ENCODE measurements at places on chromosomes 16 and 17.

- DNase-seq, result no peak
Observed at GRCh38 chr17:41559548-41559947, 12.3 kb downstream of the KRT9 start.

GRCh38 chr17:72357764-72358365 lies 237.0 kb downstream of the SOX9 start:
- DNase-seq, result no peak

GRCh38 chr16:72743011-72743761 lies 304.7 kb downstream of the ZFHX3 start:
- DNase-seq, result no peak

DNA sequence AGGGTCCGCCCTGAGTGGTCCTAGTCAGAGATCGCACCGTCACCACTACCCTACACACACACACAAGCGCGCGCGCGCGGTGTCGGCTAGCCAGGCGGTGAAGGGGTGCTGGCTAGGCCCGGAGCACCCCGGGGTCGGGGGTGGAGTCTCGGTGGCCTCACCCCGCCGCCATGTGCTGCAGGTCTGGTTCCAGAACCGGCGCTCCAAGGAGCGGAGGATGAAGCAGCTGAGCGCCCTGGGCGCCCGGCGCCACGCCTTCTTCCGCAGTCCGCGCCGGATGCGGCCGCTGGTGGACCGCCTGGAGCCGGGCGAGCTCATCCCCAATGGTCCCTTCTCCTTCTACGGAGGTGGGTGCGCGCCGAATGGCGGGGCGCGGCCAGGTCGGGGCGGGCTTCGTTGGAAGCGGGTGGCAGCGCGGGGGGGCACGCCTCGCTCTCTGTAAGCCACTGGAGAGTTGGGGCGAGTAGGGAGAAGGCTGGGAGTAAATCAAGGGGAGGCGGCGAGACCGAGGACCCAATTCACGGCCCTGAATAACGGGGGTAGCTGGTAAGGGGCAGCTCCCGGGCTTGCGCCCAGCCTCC lies 4.8 kb downstream of the LHX1 start:
- DNase-seq, result no peak

GRCh38 chr16:9338510-9338909 lies 247.1 kb downstream of the HAPSTR1 start:
- no peak for DNase-seq

GRCh38 chr16:21227866-21228265 lies 5.6 kb upstream of the ANKS4B start:
- peak; percentile 39 for DNase-seq

DNA sequence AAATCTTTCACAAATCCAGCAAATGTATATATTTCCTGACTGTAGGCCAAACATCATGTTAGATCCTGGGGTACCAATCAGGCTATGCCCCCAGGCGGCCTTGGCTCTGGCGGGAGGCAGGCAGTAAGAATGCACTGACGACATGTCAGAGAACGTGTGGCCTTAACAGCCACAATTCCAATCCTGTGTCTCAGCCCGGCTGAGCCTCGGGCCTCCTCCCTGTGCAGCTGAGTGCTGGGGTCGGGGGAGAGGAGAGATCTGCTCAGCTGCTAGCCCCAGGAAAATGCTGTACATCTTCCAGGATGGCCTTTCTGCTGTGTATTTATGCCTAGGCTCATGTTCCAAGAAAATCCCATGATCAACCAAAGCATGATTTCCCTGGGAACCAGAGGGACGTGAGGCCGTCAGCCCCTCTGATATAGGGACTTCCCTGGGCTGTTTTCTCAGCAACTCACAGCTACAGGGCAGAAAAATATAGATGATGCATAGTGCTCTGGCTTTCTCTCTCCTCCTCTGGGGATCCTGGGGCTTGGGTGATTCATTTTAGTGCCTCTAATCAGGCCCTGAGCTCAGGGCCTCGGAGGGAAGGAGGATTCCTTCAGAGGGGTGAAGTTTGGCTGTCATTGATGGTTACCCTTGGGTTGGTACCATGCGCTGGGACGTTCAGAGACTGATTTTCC lies 604.0 kb downstream of the HS3ST4 start:
- no peak for DNase-seq

DNA sequence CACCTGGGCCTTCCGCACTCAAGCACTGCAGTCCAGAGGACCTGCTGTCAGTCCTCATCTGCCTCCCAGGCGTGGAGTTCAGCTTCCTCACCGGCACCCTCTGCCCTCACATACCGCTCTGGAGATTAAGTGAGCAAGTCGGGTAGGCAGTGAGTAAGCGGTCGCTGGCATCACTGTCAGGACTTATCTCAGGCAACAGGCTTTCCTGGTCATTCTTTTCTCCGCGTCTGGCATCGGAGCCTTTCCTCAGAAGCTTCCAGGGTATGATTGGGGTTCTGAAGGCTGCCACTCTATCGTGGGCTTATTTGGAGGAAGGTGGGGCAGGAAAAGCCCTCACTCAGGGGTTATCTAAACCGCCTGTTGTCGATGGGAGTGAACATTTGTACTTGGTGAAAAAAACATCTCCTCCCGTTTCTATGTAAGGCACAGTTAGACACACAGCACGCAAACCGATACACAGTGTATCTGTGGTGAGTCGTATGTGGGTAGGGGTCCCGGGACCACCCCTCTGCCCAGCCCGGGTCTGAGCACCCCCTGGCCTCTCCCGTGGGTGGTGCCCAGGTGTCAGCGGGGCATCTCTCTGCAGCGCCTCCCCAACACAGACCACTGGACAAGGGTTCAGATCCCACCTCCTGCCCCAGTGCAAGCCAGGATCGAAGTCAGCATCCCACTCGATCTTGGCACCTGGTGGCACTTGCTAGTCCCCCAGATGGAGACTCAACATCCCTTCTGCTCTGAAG lies 92.5 kb upstream of the PLCG2 start:
- DNase-seq, result no peak

GRCh38 chr16:7303660-7304200 lies 28.9 kb upstream of the RBFOX1 start:
- DNase-seq, result no peak

DNA sequence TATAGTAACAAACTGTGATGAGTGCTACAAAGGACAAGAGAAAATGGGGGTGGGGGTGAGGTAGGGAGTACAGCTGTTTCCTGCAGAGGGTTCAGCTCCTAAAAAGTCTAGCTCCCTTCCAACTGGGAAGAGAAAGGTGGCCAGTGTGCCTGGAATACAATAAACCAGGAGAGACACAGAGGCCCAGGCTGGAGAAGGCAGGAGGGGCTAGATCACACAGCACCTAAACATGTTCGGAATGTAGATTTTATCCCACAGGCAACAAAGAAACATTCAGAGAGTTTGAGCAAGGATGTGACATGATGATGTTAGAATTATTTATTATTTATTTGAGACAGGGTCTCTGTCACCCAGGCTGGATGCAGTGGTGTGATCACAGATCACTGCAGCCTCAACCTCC lies 10.2 kb downstream of the TEX2 start:
- no peak for DNase-seq

- DNase-seq, result no peak
Observed at GRCh38 chr16:60731329-60732050, 1304.7 kb downstream of the CDH8 start.

- DNase-seq, result no peak
Observed at GRCh38 chr16:67481561-67482232, 740 bp upstream of the ATP6V0D1 start.

- no peak for DNase-seq
Observed at GRCh38 chr16:87190288-87191230, 126.6 kb downstream of the C16orf95 start.

DNA sequence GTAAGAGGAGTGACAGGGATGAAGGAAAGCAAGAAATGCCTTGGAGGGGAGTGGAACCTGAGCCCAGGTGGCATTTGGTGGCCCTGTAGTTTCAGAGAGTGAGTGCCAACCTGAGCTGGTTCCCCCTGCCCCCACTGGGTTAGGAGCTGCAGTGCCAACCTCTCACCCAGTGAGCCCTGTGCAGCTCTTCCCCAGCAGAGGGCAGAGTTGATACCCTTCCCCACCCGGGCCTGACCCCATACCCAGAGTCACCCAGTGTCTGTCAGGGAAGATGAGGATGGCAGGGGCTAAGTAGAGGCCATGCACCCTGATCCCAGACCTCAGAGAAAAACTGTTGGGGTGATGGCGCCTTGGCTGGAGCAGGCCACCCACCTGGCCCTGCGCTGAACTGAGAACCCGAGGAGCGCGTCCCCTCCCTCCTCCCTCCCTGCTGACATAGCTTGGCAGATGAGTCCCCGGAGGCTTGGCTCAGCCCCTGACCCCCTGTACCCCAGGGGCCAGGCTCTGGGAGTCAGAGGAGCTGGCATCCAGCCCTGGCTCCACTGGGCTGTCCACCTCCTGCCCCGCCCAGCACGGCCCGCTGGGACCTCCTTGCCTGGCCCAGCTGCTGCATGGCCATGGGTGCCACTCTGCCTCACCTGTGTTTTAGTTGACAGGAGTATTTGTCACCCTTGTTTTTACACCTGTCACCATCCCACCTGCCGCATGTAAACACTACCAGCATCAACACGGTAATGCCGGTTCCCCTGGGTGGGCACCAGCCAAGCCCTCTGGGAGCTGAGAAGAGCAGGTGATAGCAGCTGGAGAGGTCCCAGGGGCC lies 113.9 kb downstream of the AMFR start:
- no peak for DNase-seq

GRCh38 chr16:87050142-87050541 lies 267.1 kb downstream of the C16orf95 start:
- no peak for DNase-seq

DNA sequence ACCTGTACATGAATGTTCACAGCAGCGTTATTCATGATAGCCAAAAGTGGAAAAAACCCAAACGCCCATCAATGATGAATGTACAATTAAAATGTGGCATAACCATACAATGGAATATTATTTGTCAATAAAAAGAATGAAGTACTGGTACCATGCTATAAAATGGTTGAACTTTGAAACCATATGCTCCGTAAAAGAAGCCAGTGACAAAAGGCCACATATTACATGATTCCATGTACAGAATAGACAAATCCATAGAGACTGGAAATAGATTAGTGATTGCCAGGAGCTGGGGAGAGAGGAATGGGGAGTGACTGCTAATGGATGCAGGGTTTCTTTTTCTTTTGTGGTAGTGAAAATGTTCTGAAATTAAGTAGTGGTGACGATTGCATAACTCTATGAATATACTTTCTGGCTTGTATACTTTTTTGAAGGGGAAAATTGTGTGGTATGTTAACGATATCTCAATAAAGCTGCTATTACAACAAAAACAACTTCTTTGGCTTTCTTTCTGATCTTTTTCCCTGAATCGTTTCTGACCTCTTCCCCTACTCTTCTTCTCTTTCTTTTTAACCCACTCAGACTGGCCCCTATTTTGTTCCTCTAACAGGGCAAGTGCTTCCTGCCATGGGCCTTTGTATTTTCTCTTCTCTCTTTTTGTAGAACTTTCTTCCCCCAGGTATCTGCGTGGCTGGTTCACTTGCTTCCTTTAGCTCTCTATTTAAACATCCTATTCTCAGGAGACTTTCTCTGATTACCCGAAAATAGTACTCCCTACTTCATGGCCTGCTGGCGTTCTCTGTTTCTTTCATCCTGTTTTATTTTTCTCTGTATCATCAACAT lies 67.9 kb downstream of the FTO start:
- no peak for DNase-seq

DNA sequence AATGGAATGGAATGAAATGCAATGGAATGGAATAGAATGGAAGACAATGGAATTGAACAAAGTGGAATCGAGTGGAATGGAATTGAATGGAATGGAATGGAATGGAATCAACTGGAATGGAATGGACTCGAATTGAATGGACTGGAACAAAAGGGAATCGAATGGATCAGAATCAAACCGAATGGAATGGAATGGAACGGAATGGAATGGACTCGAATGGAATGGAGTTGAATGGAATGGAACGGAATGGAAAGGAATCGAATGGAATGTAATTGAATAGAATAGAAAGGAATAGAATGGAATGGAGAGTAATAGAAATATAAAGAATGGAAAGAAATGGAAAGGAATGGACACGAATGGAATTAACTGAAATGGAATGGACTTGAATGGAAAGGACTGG lies 475.2 kb upstream of the WSB1 start:
- DNase-seq, result no peak

DNA sequence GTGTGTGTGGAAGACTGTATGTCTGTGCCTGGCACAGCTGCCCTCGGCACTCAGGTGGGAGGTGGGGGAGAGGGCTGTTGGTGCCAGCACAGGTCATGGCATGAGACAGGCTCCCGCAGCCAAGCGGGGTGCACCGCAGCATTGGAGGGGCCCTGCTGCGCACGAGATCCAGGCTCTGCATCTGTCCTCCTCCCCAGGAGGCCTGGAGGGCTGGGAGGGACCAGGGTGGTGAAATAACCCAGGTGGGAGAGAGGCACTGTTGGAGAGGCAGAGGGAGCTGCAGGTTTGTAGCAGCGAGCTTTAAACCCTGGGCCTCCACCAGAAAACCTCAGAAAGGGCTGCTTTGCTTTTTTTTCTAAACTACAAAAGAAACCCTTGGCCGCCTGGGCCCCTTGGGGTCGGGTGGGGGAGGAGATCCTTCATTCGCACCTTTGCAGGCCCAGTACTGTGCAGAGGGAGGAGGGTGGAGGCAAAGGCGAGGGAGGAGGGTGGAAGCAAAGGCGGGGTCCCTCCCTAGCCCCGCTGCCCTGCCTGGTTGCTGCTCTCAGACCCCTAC lies 241.7 kb downstream of the SEC14L1 start:
- no peak for DNase-seq

- no peak for DNase-seq
Observed at GRCh38 chr17:79671085-79671694, 59.6 kb upstream of the ENPP7 start.

DNA sequence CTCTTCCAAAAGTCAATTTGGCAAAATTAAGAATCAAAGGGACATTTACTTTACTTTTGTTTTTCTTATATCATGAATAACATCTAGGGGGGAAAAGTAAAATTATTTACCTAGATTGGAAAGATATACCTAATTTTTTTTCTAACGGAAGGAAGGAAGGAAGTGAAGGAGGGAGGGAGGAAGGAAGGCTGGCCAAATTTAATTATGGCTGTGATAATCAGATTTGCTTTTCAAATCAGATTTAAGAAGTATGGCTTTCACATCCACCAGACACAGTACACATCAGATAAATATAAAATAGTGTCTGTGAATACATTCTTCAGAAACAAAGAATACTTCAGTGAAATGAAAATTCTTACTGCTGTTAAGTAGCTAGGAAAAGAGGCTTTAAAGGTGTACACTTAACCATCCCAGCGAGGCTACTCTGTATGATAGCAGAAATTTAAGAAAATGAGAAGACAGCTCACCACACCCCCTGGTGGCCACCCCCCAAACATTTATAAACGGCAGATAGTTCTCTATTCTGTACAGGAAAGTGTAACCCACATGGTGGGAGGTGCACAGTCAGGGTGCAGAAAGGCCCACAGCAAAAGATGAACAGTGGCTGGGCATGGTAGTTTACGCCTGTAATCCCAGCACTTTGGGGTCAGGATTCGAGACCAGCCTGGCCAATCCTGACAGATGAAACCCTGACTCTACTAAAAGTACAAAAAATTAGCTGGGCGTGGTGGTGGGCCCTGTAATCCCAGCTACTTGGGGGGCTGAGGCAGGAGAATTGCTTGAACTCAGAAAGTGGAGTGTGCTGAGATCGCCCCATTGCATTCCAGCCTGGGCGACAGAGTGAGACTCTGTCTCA lies 150.8 kb downstream of the SSH2 start:
- peak; percentile 65 for DNase-seq

DNA sequence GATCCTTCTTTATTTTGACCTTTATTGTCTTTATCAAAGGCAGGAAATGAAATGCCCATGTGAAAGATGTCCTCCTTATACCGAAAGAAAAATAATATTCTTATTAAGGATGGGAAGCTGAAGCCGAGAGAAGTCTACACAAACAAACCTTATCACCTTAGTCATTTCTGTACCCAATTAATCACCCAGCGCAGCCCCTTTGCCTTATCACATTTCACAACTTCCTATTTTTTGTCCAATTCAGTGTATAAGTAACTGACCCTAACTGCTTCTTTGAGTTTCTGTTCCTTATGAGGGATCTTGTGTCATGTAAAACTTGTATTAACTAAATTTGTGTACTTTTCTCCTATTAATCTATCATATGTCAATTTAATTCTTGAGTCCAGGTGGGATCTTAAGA lies 16.4 kb upstream of the CCL23 start:
- DNase-seq, result peak; percentile 80
